Mammary epithelial cell (primary cell): ENCODE measurements at places on chromosomes 5 and 9. TPM values are rescaled to one million over a fixed set of nuclear protein-coding genes. Genes with fewer than 3 reads are reported as not detected.

SPINK4 gene
- not detected in 2 replicates for total RNA-seq

ZBED3 gene
- total RNA-seq: 2.8 and 8.3 TPM in 2 replicates

SLC1A3 gene
- 24.2 TPM for total RNA-seq

ZNF169 gene
- total RNA-seq: 3.7 TPM

FUT7 gene
- not detected in 2 replicates for total RNA-seq

LURAP1L gene
- 52.9 and 126 TPM in 2 replicates for total RNA-seq

TAF11L4 gene
- total RNA-seq: not detected in 2 replicates

ACOT12 gene
- not detected in 2 replicates for total RNA-seq

FAM120A gene
- 116 and 137 TPM in 2 replicates for total RNA-seq

DNA sequence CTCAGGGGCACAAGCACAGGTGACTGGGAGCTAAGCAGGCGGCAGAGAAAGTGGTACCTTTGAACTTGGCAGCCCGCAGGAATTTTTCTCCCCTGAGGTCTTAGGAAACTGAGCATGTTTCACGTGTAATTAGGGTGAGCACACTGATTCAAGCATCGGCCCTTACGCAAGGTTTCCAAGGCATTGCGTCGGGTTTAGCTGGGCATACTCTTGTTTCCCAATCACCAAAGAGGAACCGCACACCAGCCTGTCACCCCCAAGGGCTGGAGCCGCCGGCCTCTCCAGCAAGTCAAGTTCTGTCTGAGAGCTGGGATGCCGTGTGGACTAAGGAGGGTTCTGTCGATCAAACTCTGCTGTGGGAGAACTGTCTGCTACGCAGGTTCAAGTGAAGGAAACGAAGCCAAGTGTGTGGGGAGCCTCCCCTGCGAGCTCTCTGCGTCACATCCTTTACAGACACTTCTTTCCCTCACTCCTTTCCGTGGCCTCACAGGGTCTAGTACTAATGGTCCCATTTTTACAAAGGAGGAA, 53.0 kb downstream of the ERGIC1 start:
- peak; percentile 86 for DNase-seq

DNA sequence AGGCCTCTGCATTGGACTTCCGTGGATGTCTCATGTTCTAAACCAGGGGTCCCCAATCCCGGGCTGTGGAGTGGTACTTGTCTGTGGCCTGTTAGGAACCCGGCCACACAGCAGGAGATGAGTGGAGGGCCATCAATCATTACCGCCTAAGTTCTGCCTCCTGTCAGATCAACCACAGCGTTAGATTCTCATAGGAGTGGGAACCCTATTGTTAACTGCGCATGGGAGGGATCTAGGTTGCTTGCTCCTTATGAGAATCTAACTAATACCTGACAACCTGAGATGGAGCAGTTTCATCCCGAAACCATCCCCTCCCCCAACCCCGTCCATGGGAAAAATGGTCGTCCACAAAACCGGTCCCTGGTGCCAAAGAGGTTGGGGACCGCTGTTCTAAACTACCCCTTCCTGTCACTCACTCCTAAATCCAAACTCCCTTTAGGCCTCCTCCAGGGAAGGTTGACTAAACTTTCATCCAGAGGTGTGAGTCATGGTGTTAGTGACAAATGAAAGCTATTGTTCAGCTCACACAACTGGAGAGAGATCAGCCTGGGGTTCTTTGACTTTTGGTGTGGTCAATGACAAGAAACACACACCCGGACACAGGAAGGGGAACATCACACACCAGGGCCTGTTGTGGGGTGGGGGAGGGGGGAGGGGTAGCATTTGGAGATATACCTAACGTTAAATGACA, 9.5 kb downstream of the KCNV2 start:
- peak; percentile 68 for DNase-seq

DNA sequence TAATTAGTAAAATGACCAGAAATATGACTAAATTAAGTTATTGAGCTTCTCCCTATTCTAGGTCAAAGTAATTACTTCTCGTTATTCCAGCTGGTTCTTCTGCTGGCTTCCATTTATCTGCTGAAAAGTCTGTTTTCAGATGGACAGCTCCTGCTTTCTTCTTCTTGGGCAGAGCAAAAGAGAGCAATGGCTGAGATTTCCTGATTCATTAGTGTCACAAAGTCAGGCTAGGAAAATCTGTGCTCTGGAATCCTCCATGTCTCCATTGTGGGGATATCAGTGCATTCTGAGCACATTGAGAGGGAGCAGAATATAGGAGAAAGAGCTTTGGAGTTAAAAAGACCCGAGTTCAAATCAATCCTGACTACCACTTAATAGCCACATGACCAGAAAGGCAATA, 33.7 kb upstream of the NRG2 start:
- DNase-seq: no peak

- no peak for DNase-seq
Observed at GRCh38 chr5:421287-421880, 21.6 kb upstream of the EXOC3 start.

DNA sequence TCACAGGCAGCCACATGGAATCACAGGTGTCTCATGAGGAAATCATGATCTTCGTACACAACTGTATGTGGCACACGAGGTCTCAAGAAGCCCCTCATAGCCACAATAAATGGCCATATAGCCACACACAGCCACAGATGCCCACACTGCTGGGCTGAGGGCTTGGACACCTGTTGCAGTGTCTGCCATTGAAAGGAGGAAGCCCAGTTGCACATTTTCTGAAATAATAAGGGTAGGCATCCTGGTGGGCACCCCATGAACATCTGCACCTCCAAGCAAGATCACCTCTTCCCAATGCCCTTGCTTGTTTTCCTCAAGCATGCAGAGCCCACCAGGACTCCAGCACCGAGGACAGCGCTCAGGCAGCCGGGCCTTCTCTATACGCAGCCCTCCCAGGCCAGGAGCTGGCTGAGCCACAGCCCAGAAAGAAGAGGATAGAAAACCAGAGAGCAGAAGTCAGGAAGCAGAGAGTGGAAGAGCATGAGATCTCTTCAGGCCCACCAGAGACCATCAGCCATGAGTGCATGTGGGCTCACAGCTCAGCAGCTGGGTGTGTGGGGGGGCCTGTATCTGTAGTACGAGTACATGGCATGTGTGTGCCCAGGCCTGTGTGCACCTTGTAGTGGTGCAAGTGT, 1.0 kb upstream of the ACSL6 start:
- peak; percentile 39 for DNase-seq

GRCh38 chr5:101626572-101626971, 669.5 kb downstream of the SLCO4C1 start:
- DNase-seq: no peak

DNA sequence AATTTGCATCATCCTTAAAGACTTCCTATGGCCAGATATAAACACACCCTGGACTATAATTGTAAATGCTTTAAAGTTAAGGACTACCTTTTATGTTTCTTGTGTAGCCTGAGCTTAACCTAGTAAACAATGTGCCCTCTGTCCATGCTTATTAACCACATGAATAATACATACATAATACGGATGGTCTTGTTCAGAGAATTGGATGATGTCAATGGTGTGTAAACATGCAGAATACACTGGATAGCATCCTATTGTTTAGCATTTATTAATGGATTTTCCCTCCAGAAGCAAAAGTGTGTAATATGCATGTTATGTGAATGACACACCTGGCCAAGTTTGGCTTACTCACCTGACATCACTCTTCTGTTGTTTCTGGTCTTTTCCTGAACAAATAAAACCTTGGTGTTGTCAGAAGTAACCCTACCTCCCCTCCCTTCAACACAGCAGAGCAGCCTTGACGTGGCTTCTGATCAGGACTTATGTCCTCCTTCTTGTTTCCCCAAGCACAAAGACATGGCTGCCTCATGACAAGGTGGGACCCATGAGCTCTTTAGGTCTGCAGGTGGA, 517.9 kb downstream of the MTRR start:
- DNase-seq: no peak

DNA sequence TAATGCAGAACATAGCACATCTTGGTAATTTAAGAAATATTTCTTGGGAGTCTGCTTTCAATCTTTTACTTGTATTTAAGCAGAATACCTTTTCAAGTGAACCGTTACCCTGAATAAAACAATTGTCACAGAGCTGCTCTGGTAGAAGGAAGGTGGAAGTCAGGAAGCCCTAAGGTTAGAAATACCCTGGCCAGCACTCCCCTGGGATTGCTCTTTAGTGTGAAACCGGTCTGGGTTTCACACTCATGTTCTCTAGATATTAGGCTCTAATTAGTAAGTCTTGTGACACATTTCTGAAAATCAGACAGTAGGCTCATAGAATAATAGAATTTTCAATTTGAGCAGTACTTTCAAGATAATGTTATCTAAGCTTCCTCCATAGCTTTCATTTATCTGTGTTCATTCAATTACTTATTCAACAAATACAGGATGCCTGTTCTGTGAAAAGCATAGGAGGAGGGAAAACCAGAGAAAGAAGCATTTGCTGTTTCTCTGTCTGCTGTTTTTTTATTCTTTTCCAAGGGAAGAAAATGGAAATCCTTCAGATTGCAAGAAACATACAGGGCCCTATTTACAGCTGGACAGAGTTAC, 825.5 kb downstream of the TLR4 start:
- DNase-seq: no peak

DNA sequence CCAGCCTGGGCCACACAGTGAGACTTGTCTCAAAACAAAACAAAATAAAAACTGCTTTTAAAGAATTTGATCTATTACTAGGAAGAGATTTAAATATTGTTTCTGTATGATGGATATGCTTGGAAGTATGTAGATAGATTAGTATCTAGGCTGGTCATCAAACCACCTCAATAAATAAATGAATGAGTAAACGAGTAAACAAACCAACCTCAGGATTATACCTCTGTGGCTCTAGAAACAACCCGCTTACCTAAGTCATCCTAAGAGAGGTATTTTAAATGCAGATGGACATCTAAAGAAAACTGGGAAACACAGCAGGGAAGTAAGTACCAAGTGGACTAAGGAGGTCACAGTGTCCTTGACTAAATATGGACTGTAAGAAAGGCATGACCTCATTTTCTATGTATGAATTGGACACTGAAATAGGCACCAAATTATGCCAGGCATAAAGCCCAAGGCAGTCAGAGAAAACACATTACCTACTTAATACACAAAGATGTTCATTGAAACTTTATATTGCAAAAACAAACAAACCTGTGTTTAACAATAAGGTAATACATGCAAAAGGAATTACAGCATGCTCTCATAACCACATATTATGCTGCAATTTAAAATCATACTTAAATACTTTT, 7.3 kb downstream of the ANKH start:
- no peak for DNase-seq

GRCh38 chr5:92337772-92338234, 954.7 kb upstream of the ARRDC3 start:
- peak; percentile 82 for DNase-seq

GRCh38 chr5:162497455-162497854, 429.9 kb downstream of the GABRG2 start:
- DNase-seq: no peak

DNA sequence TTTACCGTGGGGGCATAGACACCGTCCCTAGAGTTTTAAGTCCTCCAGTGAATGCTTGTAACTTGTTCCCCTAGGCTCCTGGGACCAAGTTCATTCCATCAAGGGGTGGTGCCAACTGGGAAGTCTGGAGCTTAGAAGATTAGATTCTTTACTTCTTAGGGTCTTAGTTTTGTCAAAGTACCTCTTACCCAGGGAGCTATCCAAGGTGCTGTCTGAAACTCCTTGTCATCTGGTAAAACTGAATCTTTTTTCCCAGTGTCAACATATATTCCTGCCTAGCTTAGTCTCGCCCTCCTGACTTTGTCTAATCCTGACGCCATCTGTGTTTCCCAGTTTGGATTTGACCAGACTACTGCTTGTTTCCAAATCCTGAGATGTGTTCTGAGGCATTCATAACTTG, 41.6 kb downstream of the MAMDC2 start:
- no peak for DNase-seq

DNA sequence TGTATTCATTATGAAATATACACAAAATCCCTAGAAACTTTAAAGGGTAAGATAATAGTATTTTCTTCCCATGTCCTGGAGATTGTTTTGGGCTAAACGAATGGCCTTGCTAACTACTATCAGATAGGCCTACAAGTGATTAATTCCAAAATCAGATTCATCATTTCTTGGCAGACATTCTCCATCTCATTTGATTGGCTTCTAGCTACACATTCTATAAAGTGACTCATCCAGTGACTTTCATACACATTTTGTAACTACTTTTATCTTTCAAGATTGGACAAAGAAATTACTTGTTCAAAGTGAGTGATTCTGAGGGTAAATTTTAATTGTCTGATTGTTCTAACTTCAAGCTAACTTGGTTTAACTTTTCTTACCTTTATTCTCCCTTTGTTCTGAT, 93.3 kb downstream of the RAPGEF6 start:
- DNase-seq: peak; percentile 76

- DNase-seq: peak; percentile 16
Observed at GRCh38 chr9:113528088-113528487, 64.6 kb downstream of the RGS3 start.

GRCh38 chr5:14258840-14259239, 115.7 kb downstream of the TRIO start:
- DNase-seq: no peak

DNA sequence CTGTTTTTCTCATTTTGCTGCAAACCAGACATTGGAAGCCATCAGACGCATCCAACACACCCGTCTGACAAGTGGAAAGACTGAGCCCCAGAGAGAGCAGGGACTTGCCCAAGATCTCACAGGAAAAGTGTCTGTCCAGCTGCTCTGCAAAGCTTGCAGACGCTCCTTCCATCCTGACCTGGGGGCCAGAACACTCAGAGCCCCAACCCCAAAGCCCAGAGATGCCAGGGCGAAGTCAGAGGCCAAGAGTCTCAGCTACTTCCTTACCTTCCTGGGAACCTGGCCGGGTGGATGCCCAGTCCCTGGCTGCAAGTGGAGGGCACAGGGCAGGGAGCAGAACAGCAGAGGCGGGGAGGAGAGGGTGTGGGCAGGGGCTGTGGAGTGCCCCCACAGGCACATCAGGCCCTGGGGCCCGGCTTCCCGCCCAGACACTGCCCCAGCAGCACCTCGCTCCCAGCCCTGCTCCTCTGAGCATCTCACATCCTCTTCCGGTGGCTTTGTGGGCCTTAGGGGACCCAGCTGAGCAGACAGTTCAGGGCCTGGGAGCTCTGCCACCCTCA, 9.7 kb upstream of the RALGDS start:
- DNase-seq: no peak

DNA sequence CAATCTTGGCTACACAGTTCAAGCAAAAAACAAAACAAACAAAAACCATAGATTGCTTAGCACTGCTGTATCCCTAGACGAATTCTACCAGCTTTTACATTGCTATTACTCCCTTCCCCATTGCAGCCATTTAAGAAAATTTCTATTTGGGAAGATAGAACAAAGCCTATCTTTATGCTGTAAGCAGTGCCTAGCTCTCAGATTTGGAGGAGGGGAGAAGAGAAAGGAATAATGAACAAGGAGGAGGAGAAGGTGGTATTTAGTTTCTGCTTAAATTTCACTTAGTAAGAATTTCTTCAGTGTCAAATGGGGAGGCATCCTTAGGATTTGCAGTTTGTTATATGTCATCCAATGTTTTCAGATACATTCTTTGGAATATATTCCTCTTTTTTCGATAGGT, 16.2 kb upstream of the TLE1 start:
- DNase-seq: no peak

DNA sequence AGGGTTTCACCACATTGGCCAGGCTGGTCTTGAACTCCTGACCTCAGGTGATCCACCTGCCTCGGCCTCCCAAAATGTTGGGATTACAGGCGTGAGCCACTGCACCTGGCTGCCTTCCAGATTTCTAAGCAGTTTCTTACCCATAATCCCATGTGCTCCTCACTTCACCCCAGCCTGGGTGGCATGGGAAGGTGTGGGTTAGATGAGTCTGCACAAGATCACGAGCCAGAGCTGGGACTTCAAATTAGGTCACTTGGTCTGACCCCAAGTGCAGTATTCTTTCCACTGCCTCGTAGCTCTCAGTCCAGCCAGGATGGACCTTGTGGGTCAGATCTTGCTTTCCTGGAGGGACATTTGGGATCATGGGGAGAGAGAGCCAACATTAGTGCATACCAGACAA, 37.5 kb upstream of the STRBP start:
- DNase-seq: no peak
